NCI-H2081 (cell line): ENCODE measurements at places on chromosomes 6 and 20.

GRCh38 chr6:105196076-105196475, 16.3 kb upstream of the POPDC3 start:
- no peak for DNase-seq

- no peak for DNase-seq
Observed at GRCh38 chr20:51636123-51636522, 93.6 kb upstream of the NFATC2 start.

GRCh38 chr20:63085151-63085861, 78.5 kb upstream of the BHLHE23 start:
- no peak for DNase-seq

DNA sequence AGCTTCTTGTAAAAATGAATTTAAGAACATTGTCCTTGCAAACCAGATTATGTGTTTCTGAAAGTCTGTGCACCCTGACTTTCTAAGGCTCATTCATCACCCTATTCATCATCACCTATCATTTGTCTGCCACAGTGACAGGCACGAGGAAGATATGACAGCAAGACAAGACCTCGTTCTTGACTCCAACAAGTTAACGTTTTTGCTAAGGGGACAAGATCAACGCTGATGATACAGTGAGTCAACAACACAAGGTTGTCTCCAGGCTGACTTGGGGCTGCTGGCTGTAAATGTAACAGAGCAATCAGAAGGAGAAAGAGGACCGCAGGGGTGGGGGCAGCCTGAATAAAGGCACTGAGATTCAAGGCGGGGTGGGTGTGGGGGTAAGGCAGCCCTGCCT, 94.2 kb downstream of the FOXC1 start:
- DNase-seq, result no peak

DNA sequence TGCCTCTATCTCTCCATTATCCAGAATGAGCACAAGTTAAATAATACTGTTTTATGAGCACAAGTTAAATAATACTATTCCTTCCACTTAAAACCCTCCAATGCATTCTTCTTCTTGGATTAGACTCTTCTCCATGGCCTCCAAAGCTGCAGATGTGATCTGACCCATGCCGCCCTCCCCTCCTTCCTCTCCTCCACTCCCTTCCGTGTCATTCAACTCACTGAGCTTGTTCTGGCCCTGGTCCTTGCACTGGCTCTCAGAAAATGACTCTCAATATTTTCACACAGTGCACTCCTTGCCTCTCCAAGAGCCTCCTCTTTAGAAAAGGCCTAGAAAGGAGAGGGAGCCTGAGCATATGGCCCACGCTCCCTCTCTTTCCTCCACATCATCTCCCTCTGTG, 125.0 kb upstream of the CD93 start:
- no peak for DNase-seq

DNA sequence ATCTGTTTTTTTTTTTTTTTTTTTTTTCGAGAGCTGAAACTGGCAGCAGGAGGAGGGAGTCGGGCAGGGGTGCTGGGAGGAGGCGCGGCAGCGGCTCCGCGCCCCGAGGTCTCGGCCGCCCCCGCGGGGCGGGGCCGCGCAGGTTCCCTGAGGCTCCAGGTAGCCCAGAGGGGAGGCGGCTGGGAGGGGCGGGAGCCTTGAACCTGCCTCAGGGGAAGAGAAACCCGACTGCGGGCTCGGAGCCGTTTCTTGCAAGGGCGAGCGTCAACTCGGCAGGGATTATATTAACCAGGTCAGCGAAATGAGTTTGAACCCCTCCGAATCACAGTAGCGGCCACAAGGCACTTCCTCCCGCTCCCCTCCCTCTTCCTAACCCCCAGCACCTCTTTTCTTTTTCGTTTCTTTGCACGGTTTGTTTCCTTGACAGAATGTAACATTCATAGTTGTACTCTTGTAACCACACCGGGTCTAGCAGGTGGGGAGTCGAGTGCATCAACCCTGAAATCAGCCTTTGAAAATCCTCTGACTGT, 2.0 kb downstream of the MYB start:
- peak; percentile 74 for DNase-seq

DNA sequence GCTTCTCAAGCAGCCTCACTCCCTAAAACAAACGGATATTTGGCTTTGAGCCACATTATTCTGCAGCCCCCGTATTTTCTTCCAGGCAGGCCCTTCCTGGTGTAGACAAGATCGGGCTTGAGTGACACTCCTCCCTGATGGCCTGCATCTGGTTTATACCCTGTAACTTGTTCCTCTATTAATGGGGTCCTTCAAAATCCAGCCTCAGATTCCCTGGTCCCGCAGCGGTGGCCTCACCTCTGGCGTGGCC, 375 bp upstream of the TMEM14C start:
- no peak for DNase-seq

DNA sequence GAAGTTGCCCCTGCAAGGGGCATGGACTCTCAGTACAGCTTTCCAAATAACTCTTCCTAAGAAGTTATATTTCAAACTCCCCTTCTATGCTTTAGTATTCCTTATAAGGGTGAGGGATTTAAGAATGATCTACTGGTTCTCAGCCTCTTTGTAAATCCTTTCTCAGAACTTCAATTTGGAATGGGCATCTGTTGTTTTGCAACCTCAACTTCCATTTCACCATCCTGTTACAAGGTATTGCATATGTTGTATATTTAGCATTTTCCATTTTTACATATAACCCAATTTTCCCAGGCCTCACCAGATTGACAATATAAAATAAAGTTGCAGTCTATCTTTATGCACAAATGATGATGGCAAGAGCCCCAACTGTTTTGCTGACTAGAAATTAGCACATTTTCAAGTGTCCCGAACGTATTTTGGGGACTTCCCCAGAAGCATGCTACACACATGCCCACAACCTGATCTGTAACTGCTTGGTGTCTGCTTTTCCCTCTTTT, 154.9 kb upstream of the CARMIL1 start:
- DNase-seq, result no peak

- DNase-seq, result peak; percentile 30
Observed at GRCh38 chr6:13302751-13303667, 25.3 kb downstream of the TBC1D7 start.

- no peak for DNase-seq
Observed at GRCh38 chr6:138600726-138601125, 101.4 kb upstream of the NHSL1 start.

GRCh38 chr6:14965424-14966075, 280.3 kb upstream of the JARID2 start:
- DNase-seq, result no peak

DNA sequence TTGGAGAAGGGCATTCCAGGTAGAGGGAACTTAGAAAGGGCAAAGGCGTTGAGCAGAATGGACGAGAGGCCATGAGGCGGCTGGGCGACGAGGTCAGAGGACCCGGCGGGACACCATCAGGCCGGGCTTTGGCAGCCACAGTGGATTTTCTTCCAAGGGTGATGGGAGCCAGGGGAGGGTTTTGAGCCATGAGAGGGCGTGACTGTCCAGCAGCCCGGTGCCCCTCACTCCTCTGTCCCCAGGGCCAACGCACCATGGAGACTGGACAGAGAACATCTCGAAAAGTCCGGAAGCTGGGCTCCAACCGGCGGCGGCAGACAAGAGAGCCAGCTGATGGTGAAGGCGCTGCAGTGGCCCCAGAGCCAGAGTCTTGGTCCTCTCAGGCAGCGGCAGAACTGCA, 6.4 kb downstream of the RAB44 start:
- DNase-seq, result no peak

- no peak for DNase-seq
Observed at GRCh38 chr6:158996856-158997255, 3.1 kb downstream of the RSPH3 start.

- no peak for DNase-seq
Observed at GRCh38 chr6:110043366-110043994, 65.4 kb downstream of the GPR6 start.

GRCh38 chr20:33181482-33182093, 13.6 kb downstream of the BPIFA2 start:
- no peak for DNase-seq

GRCh38 chr6:88952065-88952704, 11.2 kb downstream of the RNGTT start:
- DNase-seq, result no peak

GRCh38 chr6:110874880-110875547, 429 bp downstream of the AMD1 start:
- DNase-seq, result peak; percentile 45
